Bone marrow (tissue), 2 donors: ENCODE measurements at places on chromosomes 7 and 10.

GRCh38 chr10:110190170-110190569, 17.2 kb upstream of the MXI1 start:
- DNase-seq: no peak

GRCh38 chr10:73076360-73077183, 20.1 kb downstream of the P4HA1 start:
- DNase-seq: peak; percentile 66

- DNase-seq: no peak
These were observed 49.1 kb upstream of the SEMA3C start for GRCh38 chr7:80967917-80968297.

DNA sequence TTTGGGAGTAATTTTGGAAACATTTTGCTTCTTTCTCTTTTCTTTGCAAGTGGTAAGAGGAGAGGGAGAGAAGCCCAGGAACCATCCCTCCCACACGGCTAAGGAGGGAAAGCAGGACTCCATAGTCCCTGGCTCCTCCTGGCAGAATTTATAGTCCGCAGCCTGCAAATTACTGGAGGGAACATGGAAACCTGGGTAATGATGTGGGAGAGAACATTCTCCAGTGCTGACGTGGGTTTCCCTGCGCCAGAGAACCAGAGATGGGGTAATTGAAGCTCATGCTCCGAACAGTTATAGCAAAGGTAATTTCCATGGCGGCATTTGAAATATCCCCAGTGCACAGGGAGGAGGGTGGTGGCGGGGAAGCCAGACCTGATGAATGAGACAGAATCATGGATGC, 320.4 kb downstream of the RPS24 start:
- DNase-seq: no peak

DNA sequence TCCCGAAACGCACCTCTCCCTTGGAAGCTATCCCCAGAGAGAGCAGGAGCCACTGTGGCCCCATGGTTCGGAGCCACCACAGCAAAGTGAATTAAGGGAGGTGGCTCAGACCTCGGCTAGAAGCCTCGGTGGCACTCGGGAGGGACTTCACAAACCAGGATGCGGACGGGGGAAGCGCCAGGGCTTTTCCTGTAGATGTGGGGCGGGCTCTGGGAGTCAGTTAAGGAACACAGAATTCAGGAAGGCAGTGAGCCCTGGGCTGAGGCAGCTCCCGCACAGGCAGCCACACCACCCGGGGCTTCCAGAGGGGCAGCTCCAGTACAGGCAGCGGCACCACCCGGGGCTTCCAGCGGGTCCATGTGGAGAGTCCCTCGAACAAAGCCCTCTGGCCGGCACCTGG, 42.7 kb upstream of the DPYSL4 start:
- DNase-seq: no peak

DNA sequence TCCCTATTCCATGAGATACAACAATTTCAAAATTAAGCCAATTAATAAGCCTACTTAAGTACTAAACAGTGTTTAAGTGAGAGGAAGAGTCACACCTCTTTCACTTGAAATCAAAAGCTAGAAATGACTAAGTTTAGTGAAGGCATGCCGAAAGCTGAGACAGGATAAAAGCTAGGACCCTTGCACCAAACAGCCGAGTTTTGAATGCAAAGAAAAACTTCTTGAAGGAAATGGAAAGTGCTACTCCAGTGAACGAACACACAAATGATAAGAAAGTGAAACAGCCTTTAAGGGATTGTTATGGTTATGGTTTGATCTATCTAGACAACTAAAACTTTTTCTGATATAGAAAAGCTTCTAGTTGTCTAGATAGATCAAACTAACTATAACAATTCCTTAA, 135.4 kb upstream of the KMT2E start:
- no peak for DNase-seq

- no peak for DNase-seq
These were observed 364.0 kb upstream of the LRGUK start for GRCh38 chr7:133763076-133763640.

- no peak for DNase-seq
These were observed 24.2 kb downstream of the SORBS1 start for GRCh38 chr10:95536894-95537541.

DNA sequence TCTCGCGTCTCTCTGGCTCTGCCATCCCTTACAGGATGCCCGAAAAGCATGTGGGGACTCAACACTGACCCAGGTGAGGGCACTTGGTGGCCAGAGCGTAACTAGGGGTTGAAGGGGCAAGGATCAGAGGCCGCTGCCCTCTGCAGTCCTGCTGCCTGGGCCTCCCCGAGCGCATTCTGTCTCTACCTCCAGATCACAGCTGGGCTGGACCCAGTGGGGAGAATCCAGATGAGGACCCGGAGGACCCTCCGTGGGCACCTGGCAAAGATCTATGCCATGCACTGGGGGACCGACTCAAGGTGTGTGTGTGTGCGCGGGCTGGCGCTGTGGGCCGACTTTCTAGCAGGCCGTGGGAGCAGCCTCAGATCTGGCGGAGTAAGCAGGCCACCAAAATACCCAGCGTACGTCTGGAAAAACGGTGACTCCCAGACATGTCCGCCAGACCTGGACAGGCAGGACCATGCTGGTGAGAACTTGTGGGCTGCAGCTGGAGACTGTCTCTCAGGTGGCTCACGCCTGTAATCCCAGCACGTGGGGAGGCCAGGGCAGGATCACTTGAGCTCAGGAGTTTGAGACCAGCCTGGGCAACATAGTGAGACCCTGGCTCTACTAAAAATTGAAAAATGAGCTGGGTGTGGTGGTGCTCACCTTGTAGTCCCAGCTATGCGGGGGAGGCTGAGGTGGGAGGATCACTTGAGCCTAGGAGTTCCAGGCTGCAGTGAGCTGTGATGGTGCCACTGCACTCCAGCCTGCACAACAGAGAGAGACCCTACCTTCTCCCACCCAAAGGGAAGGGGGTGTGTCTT, 3.2 kb downstream of the GNB2 start:
- DNase-seq: no peak

- DNase-seq: no peak
These were observed 21.6 kb downstream of the PRPF18 start for GRCh38 chr10:13608246-13608853.
